ENCODE measurements at places on chromosomes 11 and 22.

GRCh38 chr22:21652547-21653545 lies 10.7 kb downstream of the SDF2L1 start:
- no peak for DNase-seq

DNA sequence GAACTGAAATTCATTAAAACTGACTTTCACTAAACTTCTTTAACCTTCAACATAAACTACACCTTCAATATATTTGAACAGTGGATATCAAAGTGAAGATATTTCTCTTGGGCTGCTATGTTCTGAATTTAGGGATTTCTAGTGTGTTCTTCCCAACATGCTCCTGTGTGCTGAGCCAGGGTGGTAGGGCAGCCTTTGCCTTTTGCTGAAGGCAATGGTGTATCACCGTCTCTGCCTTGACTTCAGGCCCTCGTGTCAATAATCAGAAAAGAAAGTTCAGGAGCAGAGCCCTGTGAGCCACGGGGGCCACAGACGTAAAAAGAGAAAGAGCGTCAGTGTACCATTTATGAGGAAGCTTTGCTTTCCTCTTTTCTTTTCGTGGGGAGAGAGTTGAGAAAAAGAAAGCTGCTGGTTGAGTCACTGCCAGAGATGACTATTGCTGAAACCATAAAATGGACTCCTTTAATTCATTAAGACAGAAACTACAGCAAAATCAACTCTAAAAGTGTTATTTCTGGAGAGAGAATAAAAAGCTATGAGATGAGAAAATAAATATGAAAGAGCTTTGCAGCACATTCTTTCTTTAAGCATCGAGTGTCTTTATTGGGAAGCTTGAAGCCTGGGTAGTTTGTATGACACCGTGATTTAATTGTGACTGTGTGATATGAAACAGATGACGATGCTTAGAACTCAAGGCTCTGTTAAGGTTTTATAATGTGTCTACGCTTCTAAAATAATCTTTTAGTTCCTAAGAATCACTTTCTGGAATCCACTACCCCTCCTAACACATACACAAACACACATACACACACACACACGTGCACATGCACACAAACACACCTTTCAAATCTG lies 271.8 kb upstream of the MTNR1B start:
- no peak for DNase-seq

- DNase-seq: no peak
These were observed 17.0 kb upstream of the KCTD14 start for GRCh38 chr11:78039919-78040671.

GRCh38 chr11:61532134-61533038 lies 23.8 kb downstream of the LRRC10B start:
- DNase-seq: peak; percentile 19

- DNase-seq: no peak
These were observed 9.3 kb downstream of the HINFP start for GRCh38 chr11:119130662-119131061.

DNA sequence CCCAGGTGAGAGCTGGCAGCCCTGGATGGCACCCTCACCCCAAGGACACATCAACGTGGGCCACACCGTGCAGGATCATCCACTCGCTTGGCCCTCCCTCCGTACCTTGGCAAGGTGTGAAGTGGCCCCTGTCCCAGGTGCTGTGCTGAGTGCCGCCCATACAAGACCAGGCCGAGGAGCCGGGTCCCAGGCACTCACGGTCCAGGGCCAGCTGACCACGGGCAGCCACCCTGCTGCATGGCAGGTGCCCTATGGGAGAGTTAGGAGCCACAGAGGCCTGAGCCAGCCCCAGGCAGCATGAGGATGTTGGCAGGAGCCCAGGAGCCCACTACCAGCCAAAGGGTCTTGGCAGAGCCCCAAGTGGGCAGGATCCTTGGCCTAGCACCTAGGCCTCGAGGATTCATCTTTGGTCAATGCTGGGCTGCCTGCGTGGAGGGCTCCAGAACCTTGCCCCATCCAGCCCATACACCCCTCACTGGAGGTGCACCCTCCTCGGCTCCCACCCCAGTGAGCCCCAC lies 19.6 kb downstream of the RTN4R start:
- DNase-seq: no peak

DNA sequence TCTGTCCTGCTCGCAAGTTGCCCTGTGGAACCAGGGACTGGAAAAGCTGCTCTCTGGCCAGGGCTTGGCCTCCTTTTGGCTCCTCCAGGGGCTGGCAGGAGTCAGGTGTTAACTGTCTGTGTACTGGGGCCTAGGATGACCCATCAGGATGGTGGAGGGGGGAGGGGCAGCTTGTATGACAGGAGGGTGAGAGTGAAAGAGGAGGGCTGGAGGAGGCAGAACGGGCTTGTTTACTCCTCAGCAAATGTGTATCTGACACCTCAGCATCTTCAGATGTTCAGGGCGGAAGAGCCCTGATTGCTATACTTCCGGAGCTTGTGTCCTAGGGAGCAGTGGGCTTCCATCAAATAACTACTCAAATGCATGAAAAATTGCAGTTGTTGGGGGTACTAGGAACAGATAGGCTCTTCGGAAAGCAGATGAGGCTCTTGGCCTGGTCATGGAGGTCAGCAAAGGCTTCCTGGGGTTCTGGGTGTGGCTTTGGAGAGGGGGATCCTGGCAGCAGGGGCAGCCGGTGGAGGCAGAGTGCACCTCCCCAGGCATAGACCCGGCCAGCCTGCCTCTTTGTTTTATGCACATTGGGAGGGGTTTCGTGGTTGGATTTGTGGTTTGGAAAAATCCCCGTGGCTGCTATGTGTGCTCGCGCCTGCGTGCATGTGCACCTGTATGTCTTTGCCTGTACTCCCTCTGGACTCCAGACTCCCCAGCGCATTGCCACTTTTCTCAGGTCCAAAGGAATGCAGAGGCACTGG lies 31.2 kb downstream of the CD82 start:
- no peak for DNase-seq

DNA sequence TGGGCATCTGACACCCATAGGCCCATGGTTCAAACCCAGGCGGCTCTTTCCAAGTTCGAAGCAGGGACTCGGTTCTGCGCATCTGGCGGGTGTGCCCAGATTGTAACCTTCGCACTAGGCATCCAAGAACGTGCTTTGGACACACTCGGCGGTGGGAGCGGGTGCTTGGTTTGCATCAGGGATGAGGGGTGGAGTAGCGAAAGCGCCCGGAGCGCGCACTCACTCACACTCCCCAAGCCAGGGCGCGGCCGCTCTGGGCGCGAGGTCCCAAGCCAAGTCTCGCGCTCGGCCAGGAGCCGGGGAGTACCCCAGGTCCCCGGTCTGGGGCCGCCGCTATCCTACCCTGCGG lies 243 bp upstream of the SYT9 start:
- DNase-seq: no peak

GRCh38 chr22:47858773-47859306 lies 1096.4 kb downstream of the TBC1D22A start:
- no peak for DNase-seq

- no peak for DNase-seq
These were observed 28.9 kb downstream of the SLC22A12 start for GRCh38 chr11:64619811-64620380.

- DNase-seq: no peak
These were observed 28.8 kb downstream of the SLN start for GRCh38 chr11:107683061-107683460.

DNA sequence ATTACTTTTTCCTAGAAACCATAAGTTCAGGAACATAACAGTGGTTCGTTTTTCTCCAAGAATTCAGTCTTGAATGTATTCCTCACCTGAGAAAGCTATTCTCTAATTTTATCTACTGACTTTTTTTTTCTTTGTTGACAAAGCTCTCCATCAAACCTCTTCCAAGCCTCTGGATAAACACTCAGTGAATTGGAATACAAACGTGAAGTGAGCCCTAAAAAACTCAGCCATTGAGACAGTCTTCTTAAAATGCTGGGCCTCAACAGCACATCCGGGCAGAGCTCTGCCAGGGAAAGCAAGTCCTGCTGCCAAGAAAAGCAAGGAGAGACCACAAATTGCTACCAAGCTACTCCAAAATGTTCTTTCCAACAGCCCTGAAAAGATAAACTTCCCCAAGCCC lies 7.7 kb upstream of the SLC1A2 start:
- DNase-seq: no peak

DNA sequence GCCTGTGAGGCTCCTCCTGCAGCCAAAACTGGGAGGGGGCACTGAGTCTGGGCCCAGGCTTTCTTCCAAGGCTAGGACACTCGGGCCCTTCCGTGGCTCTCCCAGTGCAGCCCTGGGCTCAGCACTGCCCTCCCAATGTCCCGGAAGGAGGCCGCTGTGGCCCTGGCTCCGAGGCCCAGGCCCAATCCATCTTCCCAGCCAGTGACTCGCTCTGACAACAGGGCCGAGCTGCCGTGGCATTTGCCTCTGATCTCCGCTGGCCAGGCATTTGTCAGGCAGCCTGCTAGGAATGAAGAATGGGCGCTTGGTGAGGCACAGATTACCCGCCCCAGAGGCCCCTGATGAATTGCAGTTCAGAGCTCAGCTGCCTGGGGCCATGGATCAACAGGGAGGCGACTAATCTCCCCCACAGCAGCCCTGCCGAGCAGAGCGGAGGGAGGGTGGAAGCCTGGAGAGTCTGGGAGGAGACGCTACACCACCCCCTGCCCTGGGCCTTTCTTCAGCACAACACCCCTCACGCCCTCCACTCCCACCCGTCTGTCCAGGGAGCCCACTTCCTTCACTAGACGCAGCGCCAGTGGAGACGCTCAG lies 8.3 kb downstream of the FXYD2 start:
- no peak for DNase-seq

DNA sequence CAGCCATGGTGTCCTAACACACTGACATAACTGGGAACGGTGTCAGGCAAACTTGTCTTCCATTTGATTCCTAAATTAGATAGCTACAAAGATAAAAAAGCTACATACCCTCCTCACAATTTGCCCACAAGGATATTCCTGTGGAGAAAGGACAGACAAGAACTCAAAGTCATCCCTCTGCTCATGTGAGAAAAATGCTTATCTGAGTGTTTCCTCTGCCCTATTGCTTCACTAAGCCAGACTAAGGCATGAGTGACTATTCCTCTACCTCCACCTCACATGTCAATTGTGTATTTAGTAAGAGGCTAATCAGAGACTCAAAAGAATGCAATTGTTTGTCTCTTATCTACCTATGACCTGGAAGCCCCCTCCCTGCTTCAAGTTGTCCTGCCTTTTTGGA lies 247.7 kb downstream of the DDX10 start:
- no peak for DNase-seq

GRCh38 chr11:87878373-87878825 lies 296.8 kb downstream of the RAB38 start:
- no peak for DNase-seq

DNA sequence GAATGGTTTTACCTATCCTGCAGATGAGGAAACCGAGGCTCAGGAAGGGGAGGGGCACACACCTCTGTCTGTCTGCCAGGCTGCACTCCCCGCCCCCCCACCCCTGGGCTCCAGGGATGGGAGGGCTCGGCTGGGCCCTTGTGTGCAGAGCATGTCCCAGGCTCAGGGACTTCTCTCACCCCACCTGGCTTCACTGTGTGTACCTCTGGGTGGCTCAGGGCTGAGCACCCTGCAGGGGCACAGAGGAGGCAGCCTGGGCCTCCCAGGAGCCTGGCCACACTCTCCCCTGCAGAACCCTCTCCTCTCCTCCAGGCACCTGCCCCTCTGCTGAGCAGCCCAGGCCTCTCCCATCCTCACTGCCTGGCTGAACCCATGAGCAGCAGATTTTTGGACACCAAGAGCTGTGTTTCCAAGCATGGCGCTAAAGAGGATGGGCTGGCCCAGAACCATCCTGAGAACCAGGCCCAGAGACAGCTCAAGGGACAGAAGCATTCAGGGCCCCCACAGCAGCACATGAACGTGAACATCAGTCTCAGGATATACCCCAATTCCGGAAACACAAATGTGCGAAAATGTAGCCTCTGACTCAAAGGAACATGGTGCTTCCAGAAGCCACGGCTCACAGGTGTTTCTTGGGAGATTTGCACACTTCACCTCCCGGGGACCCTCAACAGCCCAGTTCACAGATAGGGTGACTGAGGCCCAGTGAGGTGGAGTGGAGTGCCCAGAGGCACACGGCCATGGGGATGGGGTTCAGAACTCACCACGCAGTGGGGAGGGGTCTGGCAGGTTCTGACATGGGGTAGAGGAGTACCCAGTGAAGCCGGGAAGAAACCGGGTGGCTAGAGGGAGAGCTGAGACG lies 10.5 kb downstream of the EMID1 start:
- no peak for DNase-seq

- DNase-seq: no peak
These were observed 6.2 kb downstream of the TAF6L start for GRCh38 chr11:62777389-62777788.

DNA sequence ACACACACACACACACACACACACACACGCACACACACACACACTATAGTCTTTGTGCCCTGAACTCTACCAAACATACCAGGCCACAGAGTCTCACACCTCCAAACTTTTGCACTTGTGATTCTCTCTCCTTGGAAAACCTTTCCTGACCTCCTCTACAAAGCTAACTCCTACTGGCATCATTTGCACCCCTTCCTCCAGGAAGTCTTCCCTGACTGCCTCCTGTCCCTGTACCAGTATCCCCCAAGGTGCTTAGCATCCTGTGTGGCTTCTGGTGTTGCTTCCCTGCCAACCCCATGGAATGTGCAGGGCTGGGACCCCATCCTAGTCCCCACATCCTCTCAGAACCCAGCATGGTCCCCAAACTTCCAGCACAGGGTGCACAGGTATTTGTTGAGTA lies 8.9 kb downstream of the TPST2 start:
- DNase-seq: no peak

DNA sequence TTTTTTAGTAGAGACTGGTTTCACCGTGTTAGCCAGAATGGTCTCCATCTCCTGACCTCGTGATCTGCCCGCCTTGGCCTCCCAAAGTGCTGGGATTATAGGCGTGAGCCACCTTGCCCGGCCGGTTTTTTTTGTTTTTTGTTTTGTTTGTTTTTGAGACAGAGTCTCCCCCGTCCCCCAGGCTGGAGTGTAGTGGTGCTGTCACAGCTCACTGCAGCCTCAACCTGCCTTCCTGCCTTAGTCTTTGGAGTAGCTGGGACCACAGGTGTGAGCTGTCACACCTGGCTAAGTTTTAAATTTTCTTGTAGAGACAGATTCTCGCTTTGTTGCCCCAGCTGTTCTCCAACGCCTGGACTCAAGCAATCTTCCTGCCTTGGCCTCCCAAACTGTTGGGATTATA lies 3.2 kb downstream of the PPIL2 start:
- no peak for DNase-seq

GRCh38 chr11:65833297-65834030 lies at the start of gene SNX32:
SNX32 (plus strand) TSS chr11:65833963; CDS start chr11:65834066, 103 bp downstream.
- DNase-seq: peak; percentile 75

DNA sequence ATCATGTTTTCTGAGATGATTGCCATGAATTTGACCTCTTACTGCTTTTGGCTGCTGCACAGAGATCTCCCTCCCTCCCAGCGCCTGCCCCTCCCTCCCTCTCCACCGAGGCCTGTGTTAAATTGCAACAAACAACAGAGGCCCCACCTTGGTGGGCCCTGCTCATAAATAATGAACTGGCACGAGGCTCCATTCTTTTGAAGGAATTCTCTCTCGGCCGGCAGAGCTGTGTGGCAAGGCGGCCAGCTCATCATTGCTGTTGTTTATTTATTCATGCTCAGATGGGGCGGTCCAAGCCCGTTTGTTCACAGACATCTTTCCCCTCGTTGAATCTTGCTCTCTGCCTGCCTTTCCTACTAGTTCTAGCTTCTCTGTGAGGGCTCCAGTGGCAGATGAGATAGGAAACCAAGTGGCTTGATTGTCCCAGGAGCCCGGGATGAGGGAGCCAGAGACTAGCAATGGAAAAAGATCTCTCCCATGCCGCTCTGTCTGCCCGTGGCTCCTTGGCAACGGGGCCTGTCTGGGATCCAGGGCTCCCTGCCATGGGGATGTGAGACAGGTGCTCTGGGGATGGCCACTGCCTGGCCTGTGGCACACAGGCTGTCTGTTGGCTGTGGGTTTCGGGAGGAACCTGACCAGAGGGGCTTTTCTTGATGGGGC lies 192.6 kb downstream of the DSCAML1 start:
- DNase-seq: no peak

All from NCI-H1694 (cell line).